Stimulated activated naive B cell treated with anti-CD40 and anti-IgM and Interleukin-4, amounts not matched to agents 10 μg/mL and 1 μg/mL and 100 μg/mL, for 72 hours (primary cell): ENCODE measurements at places on chromosomes 2 and 18.

DNA sequence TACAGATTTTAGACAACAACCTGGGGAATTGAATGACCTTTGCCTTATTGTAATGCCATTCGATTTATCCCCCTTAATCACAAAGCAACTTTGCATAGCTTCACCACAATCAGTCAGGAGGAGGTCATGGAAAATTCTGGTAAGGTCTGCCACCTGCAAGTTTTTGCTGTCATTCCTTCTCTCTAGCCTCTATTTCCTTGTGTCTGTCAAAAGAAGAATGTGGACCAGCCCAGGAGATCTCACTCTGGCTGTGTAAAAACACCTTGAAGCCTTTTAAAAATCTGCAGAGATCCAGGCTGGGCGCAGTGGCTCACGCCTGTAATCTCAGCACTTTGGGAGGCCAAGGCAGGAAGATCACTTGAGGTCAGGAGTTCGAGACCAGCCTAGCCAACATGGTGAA, 74.1 kb upstream of the BZW1 start:
- DNase-seq, result no peak

GRCh38 chr2:208638059-208638458, 231.5 kb downstream of the PTH2R start:
- DNase-seq, result no peak

DNA sequence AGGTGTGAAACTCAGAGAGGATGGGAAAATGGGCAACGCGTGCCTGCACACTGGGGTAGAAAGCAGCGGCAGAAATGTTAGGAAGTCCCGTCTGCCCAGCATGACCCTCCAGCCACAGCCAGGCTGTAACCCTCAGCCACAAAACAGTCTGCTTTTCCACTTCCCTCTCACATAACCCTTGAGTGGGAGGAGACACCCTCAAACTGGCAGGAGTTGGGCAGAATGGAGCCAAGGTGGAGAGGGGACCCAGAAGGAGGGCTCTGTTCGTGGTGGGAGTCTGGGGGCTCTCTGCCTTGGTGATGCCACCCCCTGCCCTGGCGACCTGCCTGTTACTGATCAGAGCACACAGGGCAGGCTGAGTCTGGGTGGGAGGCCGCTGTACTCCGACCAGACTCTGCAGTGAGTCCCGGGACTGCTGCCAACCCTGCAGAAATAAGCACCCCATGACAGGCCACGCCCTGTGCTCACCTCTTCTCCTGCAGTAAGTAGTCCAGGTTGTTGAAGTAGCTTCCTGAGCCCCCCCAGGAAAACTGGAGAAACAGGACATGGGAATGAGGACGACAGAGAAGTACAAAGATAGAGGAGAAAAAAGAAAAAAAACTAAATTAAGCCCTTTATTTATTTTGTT, 16.0 kb downstream of the FAM178B start:
- no peak for DNase-seq

DNA sequence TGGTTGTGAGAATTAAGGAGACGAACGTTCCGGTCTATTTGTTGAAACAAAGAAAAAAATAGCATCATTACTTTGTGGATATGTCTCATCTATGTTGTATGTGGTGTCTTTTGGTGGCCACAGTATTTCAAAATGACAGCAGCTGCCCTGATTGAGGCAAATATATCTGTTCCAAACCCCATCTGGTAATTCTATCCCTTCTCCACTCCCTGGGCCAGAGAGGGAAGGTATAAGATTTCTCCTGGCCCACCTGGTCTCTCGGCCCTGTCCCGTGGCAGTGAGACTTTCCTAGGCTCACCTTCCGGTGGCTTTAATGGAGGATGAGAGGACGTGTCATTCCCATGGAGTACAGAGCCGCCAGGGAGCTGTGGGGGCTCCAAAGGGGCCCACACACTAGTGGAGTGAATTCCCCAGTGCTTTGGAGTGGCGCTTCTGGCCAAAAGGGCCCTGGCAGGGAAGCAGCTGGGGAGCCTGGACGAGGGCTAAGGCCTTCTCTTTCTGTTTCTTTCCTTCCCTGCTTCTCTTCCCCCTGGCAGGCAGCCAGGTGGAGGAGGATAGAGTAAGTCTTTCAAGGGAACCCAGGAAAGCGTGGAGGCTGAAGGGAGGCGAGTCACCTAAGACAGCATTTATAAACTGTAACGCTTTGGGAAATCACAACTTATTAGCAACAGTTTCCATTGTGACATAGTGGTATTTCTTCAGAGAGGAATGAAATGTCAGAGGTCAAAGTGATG, 5.6 kb downstream of the FOSL2 start:
- DNase-seq, result no peak
